ENCODE measurements at places on chromosomes 1 and 21.

- no peak for DNase-seq
Measured at GRCh38 chr1:221157026-221157761, 278.0 kb downstream of the HLX start.

DNA sequence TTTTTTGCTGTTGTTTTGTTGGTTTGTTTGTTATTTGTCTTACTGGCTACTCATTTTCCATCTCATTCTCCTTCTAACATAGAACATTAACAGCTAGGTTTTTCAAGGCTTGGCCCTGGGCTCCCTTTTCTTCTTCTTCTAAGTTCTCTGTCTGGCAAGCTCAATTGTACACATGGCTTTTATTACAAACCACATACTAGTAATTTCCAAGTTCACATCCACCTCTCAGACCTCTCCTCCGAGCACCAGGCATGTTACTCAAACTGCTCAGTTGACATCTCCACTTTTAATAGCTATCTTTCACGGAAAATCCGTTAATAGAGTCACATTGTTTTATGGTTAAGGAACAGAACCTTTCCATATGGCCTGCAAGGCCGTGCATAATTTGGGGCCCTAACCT is 736.9 kb upstream of the ADAMTS5 start:
- no peak for DNase-seq

GRCh38 chr21:34335316-34335715 is 28.5 kb upstream of the KCNE2 start:
- no peak for DNase-seq

GRCh38 chr1:157090771-157091170 is 8.8 kb downstream of the ETV3L start:
- no peak for DNase-seq

GRCh38 chr1:223802032-223802431 is 43.7 kb downstream of the TP53BP2 start:
- DNase-seq = no peak

GRCh38 chr1:31228986-31229385 is 10.7 kb downstream of the NKAIN1 start:
- DNase-seq = no peak

DNA sequence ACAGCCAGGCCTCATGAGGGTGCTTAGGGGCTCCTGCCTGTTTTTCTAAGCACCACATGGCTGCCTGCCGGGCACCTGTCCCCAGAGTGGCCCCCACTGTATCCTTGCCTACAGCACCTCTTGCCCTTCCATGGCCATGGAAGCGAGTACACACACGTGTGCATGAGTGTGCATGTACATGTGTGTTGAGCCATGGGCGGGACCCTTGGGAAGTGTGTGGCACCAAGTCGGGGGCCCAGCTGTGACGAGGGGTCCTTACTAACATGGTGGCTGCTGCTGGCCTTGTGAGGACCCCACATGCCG is 25.8 kb downstream of the KRTAP10-1 start:
- DNase-seq = no peak

DNA sequence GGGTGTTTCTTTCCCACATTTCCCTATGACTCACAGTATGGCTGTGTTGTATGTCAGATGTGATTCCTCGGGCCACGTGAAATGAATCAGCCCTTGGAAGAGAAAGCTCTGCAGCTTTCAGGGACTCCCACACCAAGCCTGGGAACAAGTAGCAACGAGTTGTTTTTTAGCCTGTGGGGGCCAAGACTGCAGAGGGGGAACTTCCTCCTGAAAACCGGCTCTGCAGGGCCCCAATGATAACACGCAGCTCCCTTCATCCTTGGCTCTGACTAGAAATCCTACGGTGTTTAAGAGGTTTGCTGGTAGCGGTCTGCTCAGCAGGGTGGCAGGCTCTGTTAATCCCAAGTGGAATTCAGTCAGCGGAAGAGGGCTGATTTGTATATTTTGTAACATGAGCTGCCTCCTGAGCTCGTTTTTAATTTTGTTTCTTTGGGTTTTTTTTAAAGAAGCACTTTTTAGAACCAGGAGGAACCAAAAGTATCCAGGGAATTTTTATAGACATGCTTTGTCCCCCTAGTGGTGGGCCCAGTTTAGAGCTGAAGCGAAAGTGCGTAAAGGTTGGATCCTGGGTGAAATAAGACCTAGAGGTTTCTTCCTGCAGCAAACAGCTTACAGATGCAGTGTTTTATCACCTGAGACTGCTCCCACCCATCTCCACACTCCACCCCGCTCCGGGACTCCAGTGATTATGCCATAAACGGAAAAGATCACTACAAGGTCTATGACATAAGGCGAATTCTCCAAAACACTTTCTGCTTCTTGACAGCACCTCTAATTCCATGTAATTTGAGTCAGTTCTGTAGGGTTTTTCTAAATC is 48.8 kb downstream of the LAMC2 start:
- no peak for DNase-seq

DNA sequence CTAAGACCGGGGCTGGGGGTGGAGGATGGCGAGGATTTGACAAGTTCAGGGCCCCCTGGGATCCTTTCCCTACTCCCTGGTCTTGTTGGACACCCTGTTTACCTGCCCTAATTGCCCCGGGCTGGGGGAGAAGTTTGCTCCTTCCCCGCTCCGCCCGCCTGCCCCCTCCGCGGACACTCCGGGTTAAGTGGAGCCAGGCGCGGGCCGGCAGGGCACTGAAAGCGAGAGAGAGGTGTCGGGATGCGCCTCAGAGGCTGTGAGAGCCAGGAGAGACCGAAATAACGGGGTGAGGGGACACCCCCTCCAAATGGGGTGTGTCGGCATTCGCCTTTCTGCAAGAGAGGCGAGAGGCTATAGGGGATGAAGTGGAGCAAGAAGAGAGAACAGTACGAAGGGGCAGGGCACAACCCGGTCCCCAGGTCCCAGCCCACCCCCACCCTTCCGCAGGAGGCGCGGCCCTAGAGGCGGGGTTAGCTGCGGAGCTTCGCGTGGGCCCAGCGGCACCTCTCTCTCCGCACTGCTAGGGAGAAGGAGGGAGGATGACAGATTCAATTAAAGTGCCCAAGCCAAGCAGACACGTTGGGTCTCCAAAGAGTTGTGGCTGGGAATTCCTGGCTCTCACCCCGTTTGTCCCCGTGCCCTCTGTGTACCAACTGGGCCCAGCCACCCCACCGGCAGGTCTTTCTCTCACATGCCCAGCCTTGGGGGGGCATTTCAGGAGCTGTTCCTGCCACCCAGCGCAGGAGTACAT is 3.8 kb downstream of the EFNA3 start:
- DNase-seq = no peak

DNA sequence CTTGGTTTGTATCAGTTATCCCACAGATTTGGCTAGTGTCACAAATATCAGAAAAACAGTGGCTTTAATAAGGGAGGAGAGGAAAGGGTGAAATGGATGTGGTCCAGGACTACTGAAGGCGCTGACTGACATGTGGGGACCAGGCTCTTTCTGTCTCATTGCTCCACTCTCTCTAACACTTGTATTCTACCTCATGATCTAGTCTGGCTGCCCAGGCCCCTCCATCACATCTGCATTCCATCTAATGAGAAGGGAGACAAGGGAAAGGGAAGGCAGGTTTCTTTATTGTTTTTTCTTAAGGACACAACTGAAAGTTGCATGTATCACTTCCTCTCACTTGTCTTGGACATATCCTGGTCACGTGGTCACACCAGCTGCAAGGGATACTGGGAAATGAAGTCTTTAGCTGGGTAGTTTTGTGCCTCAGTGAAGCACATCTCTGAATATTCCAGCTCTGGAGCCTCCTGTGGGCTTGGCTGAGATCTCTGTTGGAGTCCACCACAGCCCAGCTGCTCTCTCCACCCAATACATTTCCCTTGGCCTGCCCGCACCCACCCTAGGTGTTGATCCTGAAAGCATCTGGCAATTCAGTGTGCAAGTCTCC is 42.0 kb upstream of the PADI2 start:
- no peak for DNase-seq

- DNase-seq = no peak
Measured at GRCh38 chr1:150002217-150002616, 8.3 kb downstream of the OTUD7B start.

GRCh38 chr1:12460121-12460520 is 157.9 kb downstream of the DHRS3 start:
- no peak for DNase-seq

DNA sequence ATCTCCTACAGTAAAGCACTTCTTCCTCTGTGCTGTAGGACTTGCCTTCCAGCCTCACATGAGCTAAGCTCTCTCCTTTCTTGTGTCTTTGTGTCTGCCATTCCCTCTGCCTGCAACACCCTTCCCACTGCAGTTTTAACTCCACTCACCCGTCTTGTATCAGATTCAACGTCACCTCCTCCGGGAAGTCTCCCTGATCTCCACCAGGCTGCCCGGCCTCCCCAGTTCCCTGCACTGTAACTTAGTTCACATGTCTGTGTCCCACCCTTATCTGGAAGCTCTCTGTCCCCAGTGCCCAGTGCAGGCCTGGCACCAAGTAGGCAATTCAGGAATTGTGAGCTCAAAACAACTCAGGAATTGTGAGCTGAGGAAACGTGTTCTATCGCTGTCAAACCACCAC is 96.4 kb downstream of the GLIS1 start:
- DNase-seq = no peak

DNA sequence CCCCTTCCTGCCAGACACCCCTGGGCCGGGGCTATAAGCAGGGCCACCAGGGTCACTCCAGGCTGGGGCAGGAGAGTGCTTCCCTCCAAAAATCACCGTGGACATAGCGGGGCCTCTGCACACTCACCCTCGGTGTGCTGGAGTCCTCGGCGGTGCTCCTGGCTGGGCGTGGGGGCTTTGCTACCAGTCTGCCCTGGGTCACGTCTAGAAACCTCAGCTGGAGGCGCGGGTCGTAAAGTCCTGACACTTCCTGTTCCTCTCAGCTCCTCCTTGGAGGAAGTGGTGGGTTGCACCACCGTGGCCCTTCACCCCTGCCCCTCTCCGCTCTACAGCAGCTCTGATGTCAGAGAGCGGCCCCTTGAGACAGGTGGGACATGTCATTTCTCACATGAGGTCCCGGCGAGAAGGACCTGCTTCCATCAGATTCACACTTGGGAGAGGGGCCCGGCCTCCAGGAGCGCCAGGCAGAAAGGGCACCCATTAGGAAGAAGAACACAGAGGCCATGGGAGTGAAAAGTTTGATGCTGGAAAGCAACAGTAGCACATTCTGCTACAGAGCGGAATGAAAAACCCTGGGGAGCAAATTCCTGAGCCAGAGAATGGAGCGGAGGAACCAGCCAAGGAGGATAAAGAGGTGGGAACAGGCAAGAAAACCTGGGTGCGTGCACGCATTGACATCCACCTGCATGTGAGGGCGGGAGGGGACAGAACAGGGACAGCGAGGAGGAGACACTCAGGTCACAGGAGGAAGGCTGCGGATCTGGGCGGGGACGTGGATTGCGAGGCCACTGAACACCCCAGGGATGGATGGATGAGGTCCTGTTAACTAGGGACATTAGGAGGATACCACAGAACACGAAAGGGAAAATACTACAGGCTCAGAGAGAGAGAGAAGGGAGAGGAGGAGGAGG is at the start of gene ITGB2:
TSS of gene ITGB2 (minus strand) at position 206 of the 911 bp plus-strand sequence. CDS start 10,117 bp downstream, outside the sequence.
- no peak for DNase-seq

Measured in stimulated activated CD8-positive, alpha-beta memory T cell treated with anti-CD3 and anti-CD28 coated beads, Interleukin-15, amount 100 ng/mL, for 24 hours (primary cell).